Activated naive CD4-positive, alpha-beta T cell (primary cell): ENCODE measurements at places on chromosomes 13 and 19.

GRCh38 chr13:111201304-111201940 lies 86.3 kb downstream of the ARHGEF7 start:
- no peak for DNase-seq

- DNase-seq = no peak
Measured at GRCh38 chr19:29908963-29909944, 32.8 kb upstream of the URI1 start.

GRCh38 chr13:38255600-38255999 lies 94.1 kb upstream of the UFM1 start:
- DNase-seq = no peak

- DNase-seq = no peak
Measured at GRCh38 chr13:82344867-82345266, 1537.4 kb downstream of the SLITRK1 start.

GRCh38 chr13:108595436-108596274 lies 33.8 kb upstream of the MYO16 start:
- DNase-seq = no peak

- DNase-seq = no peak
Measured at GRCh38 chr13:19283836-19284235, 102.2 kb upstream of the TUBA3C start.

DNA sequence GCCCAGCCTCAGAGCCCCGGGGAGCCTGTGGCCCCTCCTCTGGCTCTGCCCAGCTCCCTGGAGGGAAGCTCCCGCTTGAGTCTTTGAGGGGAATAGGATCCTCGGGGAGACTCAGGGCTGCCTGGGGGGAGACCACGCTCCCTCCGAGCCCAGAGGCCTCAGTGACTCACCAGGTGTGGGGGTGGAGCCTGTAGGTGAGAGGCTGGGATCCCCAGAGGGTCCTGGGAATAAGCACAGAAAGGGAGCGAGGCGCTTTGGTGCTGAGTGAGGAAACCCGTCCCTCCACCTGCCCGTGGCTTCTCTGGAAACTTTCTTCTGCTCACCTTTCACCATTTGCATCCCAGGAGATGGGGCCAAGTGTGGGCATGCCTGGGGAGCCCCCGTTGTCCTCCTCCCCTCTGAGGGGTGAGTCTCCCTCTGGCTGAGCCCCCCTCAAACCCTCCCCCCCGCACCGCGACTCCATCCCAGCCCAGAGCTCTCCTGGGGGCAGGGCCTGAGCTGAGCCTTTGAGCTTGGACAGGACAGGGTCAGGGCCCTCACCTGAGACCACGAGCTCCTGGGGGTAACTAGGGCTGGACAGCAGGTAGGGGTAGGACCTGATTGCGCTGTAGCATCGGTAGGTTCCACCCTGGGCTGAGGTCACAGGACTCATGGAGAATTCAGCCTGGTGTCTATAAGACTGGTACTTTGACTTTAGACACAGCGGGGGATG lies 2.7 kb downstream of the LILRB5 start:
- no peak for DNase-seq

DNA sequence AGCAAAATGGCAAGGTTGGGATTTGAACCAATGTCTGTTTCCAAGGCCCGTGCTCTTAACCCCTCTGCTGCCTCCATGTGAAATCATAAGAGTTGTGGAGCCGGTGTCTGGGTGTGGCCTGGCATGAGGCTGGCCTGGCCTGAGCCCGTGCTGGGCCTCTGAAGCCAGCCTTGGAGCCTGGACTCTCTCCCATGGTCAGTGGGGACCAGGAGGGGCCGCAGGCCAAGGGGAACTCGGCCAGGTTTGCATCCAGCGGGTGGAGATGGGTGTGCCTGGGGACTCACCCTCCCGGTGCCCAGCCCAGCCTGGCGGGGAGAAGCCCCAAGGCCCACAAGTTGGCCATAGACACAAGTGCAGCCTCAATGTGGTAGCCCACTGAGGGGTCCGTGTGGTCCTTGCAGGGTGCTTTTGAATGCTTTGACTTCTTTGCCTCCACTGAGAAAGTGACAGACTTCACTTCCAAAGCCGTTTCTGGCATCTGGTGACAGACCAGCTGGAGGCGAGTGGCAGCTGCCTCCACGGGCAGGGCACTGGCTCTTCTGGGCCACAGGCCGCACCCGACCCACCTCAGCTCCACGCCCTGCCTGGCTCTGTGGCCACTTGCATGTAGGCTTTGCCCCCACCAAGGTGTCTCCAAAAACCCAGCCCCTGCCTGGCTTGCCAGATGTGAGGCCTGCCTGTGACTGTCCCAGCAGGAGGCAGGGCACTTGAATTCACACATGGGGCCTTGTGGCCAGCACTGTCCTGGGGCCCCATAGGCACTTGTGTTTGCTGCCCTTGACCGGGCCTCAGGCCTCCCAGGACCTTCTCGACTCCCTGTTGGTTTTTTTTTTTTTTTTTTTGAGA lies 26.2 kb upstream of the NCCRP1 start:
- no peak for DNase-seq

DNA sequence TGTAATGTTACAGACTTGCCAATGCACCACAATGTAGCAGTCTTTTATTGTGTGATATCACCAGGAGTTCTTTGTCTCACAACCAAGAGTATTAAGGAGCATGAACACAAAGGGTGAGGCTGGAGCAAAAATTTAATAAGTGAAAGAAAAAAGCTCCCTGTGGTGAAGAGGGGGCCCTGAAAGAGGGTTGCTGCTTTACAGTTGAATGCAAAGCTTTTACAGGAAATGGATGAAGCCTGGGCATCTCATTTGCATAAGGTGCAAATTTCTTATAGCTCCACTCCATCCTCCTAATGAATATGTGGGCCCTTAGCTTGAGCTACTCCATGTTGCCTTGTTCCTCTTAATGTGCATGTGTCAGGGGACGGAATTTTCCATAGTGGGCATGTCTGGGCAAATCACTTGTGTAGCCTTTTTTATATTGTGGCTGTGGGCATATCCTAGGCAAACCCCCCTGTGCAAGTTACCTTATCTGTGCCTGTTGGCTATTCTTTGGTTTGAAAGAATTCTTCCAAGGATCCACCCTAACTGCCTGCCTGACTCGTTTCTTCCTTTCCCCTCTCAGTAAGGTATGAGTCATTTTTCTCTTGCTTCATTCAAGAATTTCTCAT lies 45.3 kb upstream of the TRPC4 start:
- no peak for DNase-seq

DNA sequence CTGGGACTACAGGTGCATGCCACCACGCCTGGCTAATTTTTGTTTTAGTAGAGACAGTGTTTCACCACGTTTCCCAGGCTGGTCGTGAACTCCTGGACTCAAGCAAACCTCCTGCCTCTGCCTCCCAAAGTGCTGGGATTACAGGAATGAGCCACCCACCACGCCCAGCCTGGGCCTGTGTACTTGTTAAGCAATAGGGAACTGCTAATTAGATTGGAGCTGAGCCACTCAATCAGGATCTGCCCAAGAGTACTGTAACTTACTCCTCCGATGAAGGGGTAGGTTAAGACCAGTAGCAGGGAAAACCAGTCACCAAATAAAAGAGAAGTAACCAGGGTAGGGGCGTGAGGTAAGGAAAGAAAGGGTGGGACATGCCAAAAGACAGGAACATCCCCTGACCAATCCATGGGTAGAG lies 2.3 kb downstream of the DDX39A start:
- DNase-seq = no peak

- DNase-seq = no peak
Measured at GRCh38 chr19:14061751-14062557, at the start of gene PALM3. TSS of gene PALM3 (minus strand) at chr19:14062076. CDS start at chr19:14061980, 96 bp downstream.

GRCh38 chr13:98648686-98649085 lies 71.8 kb upstream of the STK24 start:
- DNase-seq = no peak

DNA sequence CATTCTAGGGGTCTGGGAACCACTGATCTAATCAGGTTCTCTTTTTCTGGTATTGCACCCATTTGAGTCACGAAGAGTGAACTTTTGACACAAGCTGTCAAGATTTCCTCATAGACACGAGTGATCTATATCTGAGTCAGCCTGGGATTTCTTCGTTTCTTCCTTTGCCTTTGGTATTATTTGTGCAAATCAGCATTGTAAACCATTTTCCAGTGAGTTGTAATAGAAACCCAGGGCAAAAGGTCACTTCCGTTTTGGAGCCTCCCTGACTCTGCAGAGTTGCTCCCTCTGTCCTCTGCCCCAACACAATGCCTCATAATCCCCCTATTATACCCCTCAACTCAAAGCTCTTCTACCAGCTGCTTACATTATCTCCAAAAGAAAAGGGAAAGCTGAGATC lies 615.1 kb downstream of the EFNB2 start:
- no peak for DNase-seq
